IPS DF 19.7 (cell line): ENCODE measurements at places on chromosomes 7 and 10.

GRCh38 chr10:24432478-24433416, 223.8 kb downstream of the KIAA1217 start:
- no peak for DNase-seq

- no peak for DNase-seq
Measured at GRCh38 chr7:3805151-3805550, 504.1 kb downstream of the SDK1 start.

GRCh38 chr7:134451656-134452055, 7.2 kb downstream of the AKR1B1 start:
- no peak for DNase-seq

GRCh38 chr7:110204527-110204926, 886.4 kb upstream of the LRRN3 start:
- peak; percentile 40 for DNase-seq

GRCh38 chr10:117530791-117531190, 11.8 kb upstream of the EMX2 start:
- DNase-seq, result no peak

- DNase-seq, result no peak
Measured at GRCh38 chr10:124642088-124642710, 102.0 kb downstream of the FAM53B start.

GRCh38 chr10:122147663-122148062, 123.4 kb upstream of the BTBD16 start:
- DNase-seq, result no peak

DNA sequence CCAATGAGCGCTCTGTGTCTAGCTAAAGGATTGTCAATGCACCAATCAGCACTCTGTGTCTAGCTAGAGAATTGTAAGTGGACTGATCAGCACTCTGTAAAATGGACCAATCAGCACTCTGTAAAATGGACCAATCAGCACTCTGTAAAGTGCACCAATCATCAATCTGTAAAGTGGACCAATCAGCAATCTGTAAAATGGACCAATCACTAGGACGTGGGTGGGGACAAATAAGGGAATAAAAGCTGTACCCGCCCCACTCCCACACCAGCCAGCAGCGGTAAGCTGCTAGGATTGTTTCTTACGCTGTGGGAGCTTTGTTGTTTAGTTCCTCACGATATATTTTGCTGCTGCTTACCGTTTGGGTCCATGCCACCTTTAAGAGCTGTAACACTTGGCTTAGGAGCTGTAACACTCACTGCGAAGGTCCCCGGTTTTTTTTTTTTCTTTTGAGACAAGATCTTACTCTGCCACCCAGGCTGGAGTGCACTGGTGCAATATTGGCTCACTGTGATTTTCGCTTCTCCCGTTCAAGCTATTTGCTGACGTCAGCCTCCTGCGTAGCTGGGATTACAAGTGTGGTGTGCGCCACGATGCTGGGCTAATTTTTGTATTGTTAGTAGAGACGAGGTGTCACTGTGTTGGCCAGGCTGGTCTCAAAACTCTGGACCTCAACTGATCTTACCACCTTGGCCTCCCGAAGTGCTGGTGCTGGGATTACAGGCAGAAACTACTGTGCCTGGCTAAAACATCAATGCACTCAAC, 184.8 kb downstream of the PTPN20 start:
- no peak for DNase-seq

GRCh38 chr7:133807624-133808492, 319.3 kb upstream of the LRGUK start:
- DNase-seq, result no peak

DNA sequence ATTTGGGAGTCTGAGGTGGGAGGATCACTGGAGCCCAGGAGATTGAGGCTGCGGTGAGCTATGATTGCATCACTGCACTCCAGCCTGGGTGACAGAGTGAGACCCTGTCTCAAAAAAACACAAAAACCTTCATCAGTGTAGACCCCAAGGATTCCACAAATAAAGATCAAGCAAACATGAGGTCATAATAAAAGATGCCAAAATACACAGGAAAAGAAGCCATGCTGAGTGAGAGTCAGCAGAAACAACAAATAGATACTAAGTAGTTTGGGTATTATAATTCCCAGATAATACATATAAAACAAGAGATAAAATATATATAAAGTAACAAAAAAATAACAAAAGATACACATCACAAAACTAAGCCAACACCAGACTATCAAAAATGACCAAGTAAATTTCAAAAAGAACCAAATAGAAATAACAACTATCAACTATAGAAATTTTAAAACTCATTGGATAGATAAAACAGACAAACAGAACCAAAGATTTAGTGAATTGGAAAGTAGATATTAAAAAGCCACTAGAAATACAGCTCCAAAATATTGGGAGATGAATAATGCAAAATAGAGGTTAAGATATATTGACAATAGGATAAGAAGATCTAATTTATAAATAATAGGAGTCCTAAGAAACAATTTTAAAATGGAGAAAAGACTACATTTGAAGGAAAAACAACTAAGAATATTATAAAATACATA, 48.9 kb upstream of the FHIP2A start:
- DNase-seq, result no peak

DNA sequence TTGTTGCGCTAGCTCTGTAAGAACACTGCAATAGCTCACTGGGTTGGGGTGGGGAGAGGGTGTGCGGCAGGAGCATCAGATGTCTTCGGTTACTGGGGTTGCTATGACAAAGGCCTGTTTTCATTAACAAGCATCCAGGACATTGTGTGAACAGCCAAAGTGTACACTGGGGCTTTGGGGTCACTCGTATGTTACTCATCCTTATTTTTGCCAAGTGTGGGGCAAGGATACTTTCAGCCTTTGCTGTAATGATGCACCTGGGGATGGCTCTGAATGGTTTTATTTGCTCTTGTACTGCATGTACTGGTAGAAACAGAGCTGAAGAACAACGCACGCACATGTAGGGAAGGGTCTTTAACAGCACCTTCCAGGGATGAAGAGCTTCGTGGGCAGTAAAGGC, 73.0 kb upstream of the AFAP1L2 start:
- DNase-seq, result no peak

DNA sequence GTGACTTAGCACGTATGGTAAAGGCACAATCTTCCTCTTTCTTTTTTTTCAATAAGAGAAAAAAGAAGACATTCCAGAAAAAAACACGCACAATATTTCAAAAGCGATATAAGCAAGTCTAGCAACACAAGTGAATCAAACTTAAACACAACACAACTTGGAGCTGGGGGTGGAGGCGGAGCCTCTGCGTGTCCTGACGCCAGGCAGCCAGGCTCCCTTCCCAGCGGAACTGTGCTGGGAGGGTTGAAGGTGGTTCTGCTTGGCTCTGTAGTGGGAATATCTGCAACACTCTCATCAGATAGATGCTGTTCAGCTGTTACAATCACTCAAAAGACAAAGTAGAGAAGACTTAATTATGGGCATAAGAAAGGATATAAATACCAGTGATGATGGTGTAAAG, 211.4 kb downstream of the WDR37 start:
- DNase-seq, result no peak

GRCh38 chr10:87675396-87676376, 16.0 kb downstream of the PAPSS2 start:
- DNase-seq, result no peak

DNA sequence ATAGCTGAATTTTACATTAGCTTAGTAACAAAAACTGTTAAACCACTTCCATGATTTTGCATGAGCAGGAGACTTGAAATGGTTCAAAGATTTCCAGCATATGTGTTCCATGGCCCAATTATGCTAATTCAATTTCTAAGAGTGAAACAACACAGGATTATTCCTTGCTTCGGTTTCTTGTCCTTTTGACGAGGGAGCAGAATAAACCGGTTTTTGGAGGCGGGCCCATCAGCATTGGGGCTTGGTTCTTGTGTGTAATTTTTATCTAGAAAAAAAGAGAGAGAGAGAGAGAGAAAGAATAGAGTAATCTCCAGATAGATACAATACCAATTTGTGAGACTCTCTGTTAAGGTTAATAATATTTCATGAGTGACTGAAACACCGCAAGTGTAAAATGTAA, 159.5 kb upstream of the ETV1 start:
- DNase-seq, result no peak

DNA sequence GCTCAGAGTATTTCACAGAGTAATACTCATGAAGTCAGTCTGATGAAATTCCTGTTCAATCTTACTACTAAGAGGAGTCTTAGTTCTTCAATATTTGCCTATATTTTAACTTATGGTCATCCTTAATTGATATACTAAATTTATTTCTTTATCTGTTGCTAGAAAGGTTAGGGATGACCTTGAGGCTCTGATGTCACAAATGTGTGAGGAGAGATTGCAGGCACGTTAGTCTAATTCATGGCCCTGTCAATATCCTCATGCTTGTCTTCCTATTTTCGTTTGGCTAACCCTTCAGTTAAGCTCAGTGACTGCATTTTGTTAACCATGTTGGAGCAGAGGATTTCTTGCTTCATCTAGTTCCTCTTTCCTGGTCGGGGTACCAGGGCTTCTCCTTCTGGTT, 704.7 kb upstream of the COBL start:
- no peak for DNase-seq

DNA sequence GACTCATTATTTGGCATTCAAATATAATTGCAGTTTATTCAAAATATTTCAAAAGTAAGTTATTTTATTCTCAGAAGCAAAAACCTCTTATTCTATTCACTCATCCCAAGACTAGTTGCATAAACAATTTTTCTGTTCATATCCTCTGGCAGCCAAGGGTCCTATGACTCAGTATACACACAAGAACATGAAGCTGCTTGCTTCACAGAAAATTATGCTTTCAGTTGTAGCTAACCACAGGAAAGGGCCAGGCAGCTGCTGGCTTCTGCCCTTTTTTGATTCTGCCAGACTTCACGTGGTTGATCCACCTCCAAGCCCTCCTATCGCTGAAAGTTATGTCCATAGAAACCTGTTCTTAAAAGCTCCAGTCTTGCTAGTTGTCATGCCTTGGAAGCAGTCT, 108.8 kb downstream of the ABCA13 start:
- no peak for DNase-seq

GRCh38 chr10:99859585-99859984, 77.1 kb downstream of the ABCC2 start:
- no peak for DNase-seq

- no peak for DNase-seq
Measured at GRCh38 chr10:51911723-51912122, 212.3 kb upstream of the CSTF2T start.

DNA sequence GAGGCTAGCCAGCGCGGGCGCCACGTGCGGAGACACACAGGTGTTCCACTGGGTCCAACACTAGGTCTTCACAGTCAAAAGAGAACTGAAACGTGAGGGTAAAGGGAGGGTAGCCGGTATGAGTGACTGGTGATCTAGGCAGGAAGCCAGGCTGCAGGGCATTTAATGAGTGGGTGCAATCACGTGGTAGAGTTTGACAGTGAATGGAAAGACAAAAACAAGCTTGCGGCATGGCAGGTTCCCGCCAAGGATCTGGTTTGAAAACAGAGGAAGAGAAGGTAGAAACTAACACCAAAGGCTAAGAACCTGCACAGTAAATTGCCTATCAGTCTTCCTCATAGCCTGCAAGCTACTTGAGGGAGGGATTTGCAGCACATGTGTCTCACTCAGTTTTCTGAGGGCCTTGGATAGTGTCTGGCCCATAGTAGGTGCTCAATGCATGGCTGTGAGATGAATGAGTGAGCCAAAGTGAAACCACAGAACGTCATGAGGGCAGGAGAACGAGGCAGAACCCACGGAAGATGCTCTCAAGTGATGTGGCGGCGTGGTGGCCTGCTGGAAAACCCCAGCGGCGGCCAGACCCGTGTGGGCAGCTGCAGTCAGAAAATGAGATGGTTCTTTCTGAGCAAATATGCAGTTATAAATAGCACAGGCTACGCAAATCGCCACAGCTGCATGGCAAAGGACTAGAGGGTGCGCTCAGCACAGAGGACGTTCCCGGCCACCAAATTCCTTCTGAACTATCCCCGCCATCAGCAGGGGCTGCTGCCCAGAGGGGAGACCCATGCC, 183.6 kb upstream of the NFE2L3 start:
- DNase-seq, result no peak

DNA sequence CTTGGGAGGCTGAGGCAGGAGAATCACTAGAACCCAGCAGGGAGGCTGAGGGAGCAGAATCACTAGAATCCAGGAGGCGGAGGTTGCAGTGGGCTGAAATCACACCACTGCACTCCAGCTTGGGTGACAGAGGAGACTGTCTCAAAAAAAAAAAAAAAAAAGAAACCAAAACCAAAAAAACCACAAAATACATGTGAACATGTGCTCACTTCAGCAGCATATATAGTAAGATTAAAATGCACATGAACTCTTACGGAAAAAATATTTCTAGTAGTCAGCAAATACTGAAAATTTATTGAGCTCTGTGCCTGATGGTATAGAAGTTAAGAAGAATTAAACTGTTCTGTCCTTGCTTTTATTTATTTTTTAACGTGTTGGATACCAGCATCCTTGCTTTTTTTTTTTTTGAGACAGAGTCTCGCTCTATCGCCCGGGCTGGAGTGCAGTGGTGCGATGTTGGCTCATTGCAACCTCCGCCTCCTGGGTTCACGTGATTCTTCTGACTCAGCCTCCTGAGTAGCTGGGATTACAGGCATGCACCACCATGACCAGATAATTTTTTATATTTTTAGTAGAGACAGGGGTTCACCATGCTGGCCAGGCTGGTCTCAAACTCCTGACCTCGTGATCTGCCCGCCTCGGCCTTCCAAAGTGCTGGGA, 9.6 kb upstream of the ZNF487 start:
- DNase-seq, result no peak

DNA sequence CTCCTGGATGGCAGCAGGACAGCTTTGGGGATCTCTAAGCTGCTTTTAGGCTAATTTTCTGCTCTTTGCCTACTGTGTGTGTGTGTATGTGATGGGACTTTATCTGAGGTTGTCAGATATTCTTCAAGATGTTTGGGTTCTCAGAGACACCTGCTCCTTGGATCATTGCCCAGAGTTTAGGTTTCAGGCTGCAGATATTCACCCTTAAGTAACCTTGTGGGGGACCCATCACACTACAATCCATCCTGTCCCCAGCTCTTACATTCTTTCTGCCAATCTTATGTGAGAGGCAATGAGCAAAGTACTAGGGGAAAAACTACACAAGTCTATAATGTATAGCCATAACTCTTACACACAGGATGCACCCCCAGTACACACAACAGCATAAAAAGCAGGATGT, 263.0 kb upstream of the ZWINT start:
- no peak for DNase-seq

- no peak for DNase-seq
Measured at GRCh38 chr10:6204341-6205191, 1.8 kb downstream of the PFKFB3 start.

GRCh38 chr10:117364110-117364960, 10.9 kb downstream of the PDZD8 start:
- DNase-seq, result no peak

GRCh38 chr7:65251851-65252620, 121.6 kb upstream of the ZNF92 start:
- DNase-seq, result peak; percentile 96

DNA sequence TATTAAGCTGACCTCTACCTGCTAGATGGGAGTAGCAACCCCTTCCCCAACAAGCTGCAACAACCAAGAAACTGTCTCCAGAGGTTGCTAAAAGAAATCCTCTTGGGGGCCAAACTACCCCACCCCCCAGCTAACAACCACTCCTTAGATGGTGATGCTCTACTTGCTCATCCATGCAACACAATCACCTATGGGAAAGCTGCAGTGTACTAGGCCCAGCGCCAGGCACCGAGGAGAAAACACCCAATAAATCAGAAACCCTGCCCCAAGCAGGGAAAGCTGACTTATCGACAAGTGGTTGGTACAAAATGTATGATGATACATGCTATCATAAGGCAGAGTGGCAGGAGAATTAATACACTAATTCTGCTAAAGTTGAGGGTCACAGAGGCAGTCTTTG, 17.3 kb downstream of the SLC25A13 start:
- no peak for DNase-seq

- DNase-seq, result no peak
Measured at GRCh38 chr7:21948364-21948763, 2.7 kb upstream of the CDCA7L start.
